Inflammatory macrophage (primary cell): ENCODE measurements at places on chromosomes 13 and 19.

GRCh38 chr19:16671652-16672274 lies 10.8 kb downstream of the TMEM38A start:
- no peak for DNase-seq

- no peak for DNase-seq
Observed at GRCh38 chr19:14434543-14435319, 1.6 kb downstream of the PKN1 start.

GRCh38 chr13:74530011-74530410 lies 395.8 kb upstream of the KLF12 start:
- DNase-seq, result no peak

DNA sequence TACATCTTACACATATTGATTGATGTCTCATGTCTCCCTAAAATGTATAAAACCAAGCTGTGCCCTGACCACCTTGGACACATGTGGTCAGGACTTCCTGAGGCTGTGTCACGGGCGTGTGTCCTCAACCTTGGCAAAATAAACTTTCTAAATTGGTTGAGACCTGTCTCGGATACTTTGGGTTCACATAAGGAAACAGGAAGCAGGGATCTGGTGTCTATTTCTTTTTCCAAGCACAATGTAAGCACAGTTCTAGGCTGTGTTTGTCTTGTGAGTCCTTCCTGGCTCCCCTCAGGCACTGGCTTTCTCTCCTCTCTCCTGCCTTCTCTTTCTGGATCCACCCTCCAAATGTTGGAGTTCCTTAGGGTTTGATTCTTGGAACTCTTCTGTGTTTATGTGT lies 27.6 kb upstream of the TPT1 start:
- no peak for DNase-seq
